GM12878 (cell line): ENCODE measurements at places on chromosomes 16 and 17. TPM values are rescaled to one million over a fixed set of nuclear protein-coding genes. Genes with fewer than 3 reads are reported as not detected.

NOL3 gene
- polyA plus RNA-seq: 1.6 TPM in 2 replicates

EIF5A gene
- 1,758 and 1,776 TPM in 2 replicates for polyA plus RNA-seq

NOTUM gene
- polyA plus RNA-seq: not detected in 2 replicates

CD68 gene
- 2.8 and 3.2 TPM in 2 replicates for polyA plus RNA-seq

THUMPD1 gene
- polyA plus RNA-seq: 46.9 and 49.5 TPM in 2 replicates

CBLN1 gene
- polyA plus RNA-seq: not detected in 2 replicates

NDUFAF8 gene
- 307 and 319 TPM in 2 replicates for polyA plus RNA-seq

COTL1 gene
- polyA plus RNA-seq: 894 and 925 TPM in 2 replicates

CES5A gene
- not detected in 2 replicates for polyA plus RNA-seq

DNA sequence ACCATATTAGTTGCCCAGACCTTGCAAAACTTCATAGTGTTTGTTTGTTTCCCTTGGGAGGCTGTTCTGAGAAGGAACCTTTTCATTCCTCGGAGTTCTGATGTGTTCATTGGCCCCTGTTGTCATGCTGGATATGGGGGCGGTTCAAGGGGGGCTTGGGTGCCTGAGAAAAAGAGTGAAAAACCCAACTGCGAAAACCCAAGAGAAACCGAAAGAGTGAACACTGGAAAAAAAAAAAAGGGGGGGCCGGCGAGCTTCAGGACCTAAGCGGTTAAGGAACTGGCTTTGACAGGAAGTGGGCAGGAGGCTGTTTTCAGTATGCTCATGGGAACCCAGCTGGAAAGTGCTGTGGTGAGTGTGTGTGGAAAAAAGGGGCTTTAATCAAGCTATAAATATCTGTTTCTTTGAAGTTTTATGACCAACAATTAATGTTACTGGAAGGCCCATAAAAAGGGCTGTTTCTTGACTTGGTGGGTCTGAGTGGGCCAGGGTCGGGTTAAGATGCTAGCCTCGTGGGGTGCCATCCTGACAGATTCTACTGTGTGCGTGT is 510.7 kb downstream of the MAF start:
- no peak overlapping the region for H3K27ac ChIP-seq
- peak overlapping the region; percentile 23; the same call in 1 of the 2 replicates for H3K4me3 ChIP-seq
- peaks cover 20% of the 10 kb centered on the region for H3K4me1 ChIP-seq
- no peaks in the 10 kb centered on the region for H3K27me3 ChIP-seq
- no peaks in the 10 kb centered on the region for H3K36me3 ChIP-seq
- peak; percentile 9 for DNase-seq

DNA sequence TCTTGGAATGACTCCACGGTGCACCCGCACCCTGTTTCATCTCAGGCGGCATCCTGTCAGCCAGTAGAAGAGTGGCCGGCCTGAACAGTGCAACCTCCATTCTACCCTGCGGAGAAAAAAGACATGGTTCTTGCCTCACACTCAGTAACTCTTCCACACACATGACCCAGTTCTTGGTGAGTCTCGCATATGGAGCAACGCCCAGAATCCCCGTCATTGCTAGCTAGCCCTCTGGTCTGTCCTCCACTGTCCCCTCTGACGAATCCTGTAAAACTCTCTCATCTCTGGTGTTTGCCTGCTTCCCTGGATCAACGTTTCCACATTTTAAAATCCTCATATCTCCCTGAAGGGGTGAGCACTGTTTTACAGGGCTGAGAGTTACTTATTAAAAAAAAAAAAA is 4.2 kb upstream of the RDM1 start:
- H3K4me1 ChIP-seq: peaks cover 5% of the 10 kb centered on the region; the same call in 1 of the 2 replicates
- no peaks in the 10 kb centered on the region for H3K36me3 ChIP-seq
- no peak overlapping the region for H3K4me3 ChIP-seq
- H3K27me3 ChIP-seq: no peaks in the 10 kb centered on the region

GRCh38 chr17:44367231-44367979 is 3.8 kb upstream of the FAM171A2 start:
- DNase-seq: no peak
- no peaks in the 10 kb centered on the region; the same call in none of the 2 replicates for H3K27me3 ChIP-seq
- no peaks in the 10 kb centered on the region for H3K36me3 ChIP-seq
- H3K4me3 ChIP-seq: no peak overlapping the region
- no peak overlapping the region for H3K27ac ChIP-seq

GRCh38 chr16:2706085-2706484 is 13.9 kb downstream of the PRSS27 start:
- H3K4me3 ChIP-seq: no peak overlapping the region
- no peak for DNase-seq
- H3K4me1 ChIP-seq: no peaks in the 10 kb centered on the region
- no peaks in the 10 kb centered on the region for H3K27me3 ChIP-seq

- no peak for DNase-seq
- no peak overlapping the region for H3K27ac ChIP-seq
- H3K36me3 ChIP-seq: no peaks in the 10 kb centered on the region
- H3K27me3 ChIP-seq: no peaks in the 10 kb centered on the region
Observed at GRCh38 chr16:65044873-65045272, 77.0 kb downstream of the CDH11 start.

DNA sequence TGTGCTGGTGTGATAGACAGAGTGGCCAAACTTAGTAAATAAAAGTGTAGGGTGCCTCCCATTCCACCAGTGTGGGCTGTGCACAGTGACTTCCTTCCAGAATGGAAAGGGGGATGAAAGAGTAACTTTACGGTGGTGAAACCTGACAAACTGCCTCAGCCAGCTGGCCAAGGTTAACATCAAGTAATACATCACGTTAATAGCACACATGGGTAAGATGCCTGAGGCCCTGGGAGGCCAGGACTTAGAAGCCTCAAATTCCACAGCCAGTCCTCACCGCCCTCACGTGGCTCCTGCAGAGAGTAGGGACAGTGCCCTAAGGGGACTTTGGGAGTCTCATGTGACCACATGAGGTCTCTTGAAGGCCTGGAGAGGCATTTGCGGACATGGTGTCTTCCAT is 14.1 kb downstream of the RMI2 start:
- no peak for DNase-seq
- H3K27ac ChIP-seq: no peak overlapping the region
- no peak overlapping the region for H3K4me3 ChIP-seq
- no peaks in the 10 kb centered on the region for H3K27me3 ChIP-seq
- H3K4me1 ChIP-seq: peaks cover 51% of the 10 kb centered on the region
- H3K36me3 ChIP-seq: no peaks in the 10 kb centered on the region

DNA sequence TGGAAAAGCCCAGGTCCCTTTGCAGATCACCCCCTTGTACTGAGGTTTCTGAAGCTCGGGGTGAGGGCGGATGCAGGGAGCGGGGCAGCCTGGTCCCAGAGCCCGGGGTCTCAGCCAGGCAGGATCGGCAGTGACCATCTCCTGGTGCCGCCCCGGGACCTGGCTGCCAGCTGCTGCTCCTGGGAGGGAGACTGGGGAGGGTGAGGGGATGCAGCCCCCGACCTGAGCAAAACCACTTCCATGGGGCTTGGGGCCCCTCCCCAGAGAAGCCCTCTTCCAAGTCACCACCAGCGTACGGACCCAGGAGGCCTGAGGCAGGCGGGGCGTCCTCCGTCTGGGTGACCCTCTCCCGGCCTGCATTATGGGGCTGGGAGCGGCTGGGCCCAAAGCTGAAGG is 14.8 kb downstream of the CD7 start:
- no peak overlapping the region for H3K27ac ChIP-seq
- H3K27me3 ChIP-seq: no peaks in the 10 kb centered on the region; the same call in 1 of the 2 replicates
- H3K4me1 ChIP-seq: peaks cover 31% of the 10 kb centered on the region
- no peak for DNase-seq
- no peaks in the 10 kb centered on the region for H3K36me3 ChIP-seq

- peaks cover 4% of the 10 kb centered on the region; the same call in 1 of the 2 replicates for H3K36me3 ChIP-seq
- no peak overlapping the region for H3K4me3 ChIP-seq
- H3K27me3 ChIP-seq: no peaks in the 10 kb centered on the region
- DNase-seq: no peak
Observed at GRCh38 chr16:47132308-47132707, 11.4 kb downstream of the NETO2 start.

DNA sequence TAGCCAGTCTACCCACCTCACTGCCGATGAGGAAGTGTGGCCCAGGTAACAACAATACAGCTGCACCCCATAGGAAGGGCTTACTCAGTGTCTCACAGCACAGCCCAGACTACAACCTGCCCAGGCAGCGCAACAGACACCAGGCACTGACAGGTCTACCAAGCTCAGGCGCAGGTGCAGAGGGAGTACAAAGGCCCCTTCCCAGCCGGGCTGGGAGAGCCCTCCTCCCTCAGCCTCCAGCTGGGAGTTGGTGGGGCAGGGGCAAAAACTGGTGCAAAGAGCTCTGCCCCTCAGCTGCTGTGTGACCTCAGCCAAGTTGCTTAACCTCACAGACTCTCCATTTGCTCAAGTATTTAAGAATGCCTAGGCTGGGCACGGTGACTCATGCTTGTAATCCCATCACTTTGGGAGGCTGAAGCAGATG is 112.6 kb upstream of the LHX1 start:
- H3K4me3 ChIP-seq: no peak overlapping the region
- no peaks in the 10 kb centered on the region for H3K4me1 ChIP-seq
- no peaks in the 10 kb centered on the region for H3K36me3 ChIP-seq
- no peak overlapping the region for H3K27ac ChIP-seq

GRCh38 chr17:64599827-64600226 is 62.3 kb downstream of the SMURF2 start:
- no peak overlapping the region for H3K4me3 ChIP-seq
- no peaks in the 10 kb centered on the region for H3K27me3 ChIP-seq
- peaks cover 4% of the 10 kb centered on the region; the same call in 1 of the 2 replicates for H3K4me1 ChIP-seq
- H3K27ac ChIP-seq: no peak overlapping the region
- no peaks in the 10 kb centered on the region for H3K36me3 ChIP-seq

- H3K27ac ChIP-seq: no peak overlapping the region
- no peaks in the 10 kb centered on the region for H3K27me3 ChIP-seq
- H3K36me3 ChIP-seq: no peaks in the 10 kb centered on the region
- no peak overlapping the region for H3K4me3 ChIP-seq
- DNase-seq: no peak
- H3K4me1 ChIP-seq: no peaks in the 10 kb centered on the region; the same call in 1 of the 2 replicates
Observed at GRCh38 chr16:813916-814412, 13.4 kb upstream of the GNG13 start.

DNA sequence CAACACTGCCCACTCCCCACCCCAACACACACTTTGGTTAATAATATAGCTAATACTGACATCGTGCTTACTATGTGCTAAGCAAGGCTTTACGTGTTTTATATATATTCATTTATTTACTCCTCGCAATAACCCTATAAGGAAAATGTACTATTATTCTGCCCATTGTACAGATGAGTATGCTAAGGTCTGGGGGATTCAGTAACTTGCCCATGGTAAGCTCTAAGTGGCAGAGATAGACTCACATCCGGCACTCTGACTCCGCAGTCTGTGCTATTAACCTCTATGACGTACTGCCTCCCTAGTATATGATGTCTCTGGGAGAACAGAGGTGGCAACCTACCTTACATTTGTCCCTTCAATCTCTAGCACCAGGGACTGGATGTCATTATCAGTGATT is 12.7 kb downstream of the CFAP20 start:
- H3K27ac ChIP-seq: no peak overlapping the region
- DNase-seq: no peak
- H3K36me3 ChIP-seq: peaks cover 11% of the 10 kb centered on the region

DNA sequence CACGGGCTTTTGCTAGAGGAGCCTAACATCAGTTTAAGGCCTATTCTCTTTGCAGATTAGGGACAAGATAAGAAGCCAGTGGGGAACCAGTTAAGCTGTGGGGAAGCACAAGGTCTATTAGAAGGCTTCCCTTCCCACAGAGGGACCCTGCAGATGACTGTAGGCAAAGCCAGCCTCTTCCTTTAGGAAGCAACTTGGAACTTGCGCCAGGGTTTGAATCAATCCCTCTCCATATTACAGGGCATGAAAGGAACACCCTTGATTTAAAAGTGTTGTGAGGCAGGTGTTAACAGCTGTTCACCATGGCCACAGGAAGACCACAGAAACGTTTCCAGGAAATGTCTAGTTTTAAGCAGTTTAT is 77.3 kb downstream of the RPTOR start:
- no peaks in the 10 kb centered on the region for H3K27me3 ChIP-seq
- no peak overlapping the region for H3K4me3 ChIP-seq
- DNase-seq: no peak
- H3K36me3 ChIP-seq: peaks cover 4% of the 10 kb centered on the region
- no peak overlapping the region for H3K27ac ChIP-seq
- no peaks in the 10 kb centered on the region; the same call in 1 of the 2 replicates for H3K4me1 ChIP-seq

DNA sequence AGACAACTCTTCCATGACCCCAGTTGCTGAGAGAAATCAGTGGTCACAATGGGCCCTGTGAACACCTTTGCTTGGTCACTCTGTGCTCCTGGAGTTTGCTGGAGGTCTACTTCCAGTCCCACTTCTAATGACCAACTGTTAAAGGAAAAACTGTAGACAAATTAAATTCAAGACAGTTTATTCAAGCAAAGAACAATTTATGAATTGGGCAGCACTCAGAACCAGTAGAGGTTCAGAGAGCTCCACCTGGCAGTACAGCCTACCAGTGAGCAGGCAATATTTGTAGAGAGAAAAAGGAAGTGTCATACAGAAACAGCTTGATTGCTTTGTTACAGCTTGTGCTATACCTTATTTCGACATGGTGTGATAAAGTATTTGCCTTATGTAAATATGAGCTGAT is 116.5 kb downstream of the HS3ST3B1 start:
- no peaks in the 10 kb centered on the region for H3K36me3 ChIP-seq
- no peak for DNase-seq
- no peak overlapping the region for H3K4me3 ChIP-seq
- no peaks in the 10 kb centered on the region for H3K27me3 ChIP-seq
- H3K4me1 ChIP-seq: no peaks in the 10 kb centered on the region
- H3K27ac ChIP-seq: no peak overlapping the region

- H3K36me3 ChIP-seq: no peaks in the 10 kb centered on the region
- no peak overlapping the region for H3K4me3 ChIP-seq
- H3K4me1 ChIP-seq: no peaks in the 10 kb centered on the region
- H3K27me3 ChIP-seq: no peaks in the 10 kb centered on the region
- DNase-seq: no peak
Observed at GRCh38 chr16:62965831-62966230, 929.6 kb upstream of the CDH8 start.

DNA sequence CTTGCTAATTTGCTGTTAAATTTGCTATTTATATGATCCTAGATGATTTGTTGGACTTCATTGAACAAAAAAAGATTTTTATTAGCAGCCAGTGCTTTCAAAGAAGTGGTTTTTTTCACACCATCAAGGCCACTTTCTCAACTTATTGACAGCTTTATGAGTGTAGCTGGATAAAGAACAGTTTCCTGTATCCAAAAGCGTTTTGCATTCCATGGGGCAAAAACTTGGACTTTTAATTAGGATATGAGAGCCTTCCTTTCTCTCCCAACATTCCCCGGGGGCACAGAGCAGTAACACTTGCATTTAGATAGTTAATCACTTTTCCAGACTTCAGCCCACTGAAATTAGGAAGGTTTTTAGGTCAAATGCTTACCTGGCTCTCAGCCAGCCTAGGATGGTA is 177.1 kb upstream of the ELAC2 start:
- no peak overlapping the region for H3K4me3 ChIP-seq
- no peaks in the 10 kb centered on the region for H3K4me1 ChIP-seq
- DNase-seq: no peak
- no peaks in the 10 kb centered on the region for H3K27me3 ChIP-seq
- H3K36me3 ChIP-seq: no peaks in the 10 kb centered on the region
